Fibroblast of skin of right quadriceps (primary cell): ENCODE measurements at places on chromosomes 2 and 18.

DNA sequence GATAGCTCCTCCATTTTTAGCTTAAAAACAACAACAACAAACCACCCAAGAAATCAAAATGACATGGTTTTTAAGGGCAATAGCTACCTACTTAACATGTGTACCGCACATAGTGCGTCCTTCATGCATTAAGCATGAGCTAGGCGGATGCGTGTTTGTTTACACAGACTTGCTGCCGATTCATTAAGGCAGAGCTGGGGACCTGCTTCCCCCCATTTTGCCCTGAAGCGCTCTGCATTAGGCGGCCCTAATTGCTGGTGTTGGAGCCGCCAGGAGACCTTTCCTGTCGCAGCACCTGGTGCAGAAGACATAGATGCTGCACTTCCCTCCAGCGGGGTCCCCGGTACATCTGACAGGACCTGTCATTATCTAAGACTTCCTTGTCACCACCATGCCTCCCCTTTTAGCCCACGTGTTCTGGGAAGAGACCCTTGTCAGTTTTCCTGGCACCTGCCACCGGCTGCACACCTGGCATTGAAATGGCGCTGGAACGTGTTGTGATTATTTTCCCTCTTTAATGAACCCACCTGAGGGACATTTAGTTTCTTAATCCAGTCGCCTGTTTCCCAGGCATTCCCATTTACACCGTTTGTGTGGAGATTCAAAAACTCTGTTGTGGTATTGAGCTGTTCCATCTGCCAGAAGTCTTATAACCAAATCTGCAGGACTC is 261.1 kb upstream of the RAB12 start:
- DNase-seq = no peak

DNA sequence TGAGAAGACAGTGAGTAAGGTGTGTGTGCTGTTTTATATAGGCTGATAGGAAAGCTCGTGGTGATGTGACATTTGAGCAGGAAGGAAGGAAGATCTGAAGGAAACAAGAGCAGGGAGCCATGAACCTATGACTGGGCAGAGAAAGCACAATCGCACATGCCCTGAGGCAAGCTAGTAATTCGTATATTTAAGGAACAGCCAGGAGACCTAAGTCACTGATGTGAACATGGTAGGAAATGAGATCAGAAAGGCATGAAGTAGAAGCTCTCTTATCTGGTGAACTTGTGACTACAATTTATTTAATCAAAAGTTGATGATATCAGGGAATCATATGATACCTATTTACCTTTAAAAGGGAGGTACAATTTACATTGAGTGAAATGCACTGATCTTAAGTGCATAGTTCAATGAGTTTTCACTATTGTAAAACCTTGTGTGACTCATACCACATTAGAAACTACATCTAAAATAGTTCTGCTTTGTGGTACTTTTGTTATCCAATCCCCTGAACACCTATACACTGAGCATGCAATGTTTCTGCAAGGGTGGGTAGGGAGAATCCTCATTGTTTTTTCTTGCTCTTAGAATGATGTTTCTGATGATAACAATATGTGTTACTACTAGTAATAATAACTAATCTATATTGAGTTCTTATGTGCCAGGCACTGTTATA is 67.5 kb downstream of the GALNT13 start:
- no peak for DNase-seq

DNA sequence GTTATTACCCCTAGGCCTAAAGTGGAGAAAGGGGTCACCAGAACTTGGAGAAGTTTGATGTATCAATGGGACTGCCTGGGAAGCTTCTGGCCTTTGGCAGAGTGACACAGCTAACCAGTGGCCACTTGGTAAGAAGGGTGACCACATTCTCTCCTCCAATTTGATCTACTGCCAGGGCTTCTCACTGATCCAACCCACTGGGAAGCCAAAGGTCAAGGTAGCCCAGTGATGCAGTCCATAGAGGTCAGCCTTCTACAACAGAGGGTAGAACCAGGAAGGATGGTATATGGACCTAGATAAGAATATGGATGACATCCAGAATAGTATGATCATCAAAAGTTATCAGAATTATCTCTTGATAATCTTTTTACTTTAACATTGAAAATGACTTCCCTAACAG is 493.6 kb downstream of the NYAP2 start:
- no peak for DNase-seq

GRCh38 chr2:104793966-104794365 is 59.9 kb upstream of the POU3F3 start:
- DNase-seq = peak; percentile 29

DNA sequence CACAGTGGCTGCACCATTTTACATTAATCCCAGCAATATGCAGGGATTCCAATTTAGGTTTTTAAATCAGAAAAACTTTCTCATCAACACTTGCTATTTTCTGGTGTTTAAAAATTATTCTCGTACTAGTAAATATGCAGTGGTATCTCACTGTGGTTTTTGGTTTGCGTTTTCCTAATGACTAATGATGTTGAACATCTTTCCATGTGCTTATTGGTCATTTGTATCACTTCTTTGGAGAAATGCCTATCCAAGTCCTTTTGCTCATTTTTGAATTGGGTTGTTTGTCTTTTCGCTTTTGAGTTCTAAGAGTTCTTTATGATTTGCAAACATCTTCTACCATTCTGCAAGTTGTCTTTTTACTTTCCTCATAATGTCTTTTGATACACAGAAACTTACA is 62.1 kb upstream of the TCF7L1 start:
- peak; percentile 44 for DNase-seq
